Stimulated activated naive CD8-positive, alpha-beta T cell treated with anti-CD3 and anti-CD28 coated beads, Interleukin-15, amount 100 ng/mL, for 72 hours (primary cell): ENCODE measurements at places on chromosomes 4 and X.

DNA sequence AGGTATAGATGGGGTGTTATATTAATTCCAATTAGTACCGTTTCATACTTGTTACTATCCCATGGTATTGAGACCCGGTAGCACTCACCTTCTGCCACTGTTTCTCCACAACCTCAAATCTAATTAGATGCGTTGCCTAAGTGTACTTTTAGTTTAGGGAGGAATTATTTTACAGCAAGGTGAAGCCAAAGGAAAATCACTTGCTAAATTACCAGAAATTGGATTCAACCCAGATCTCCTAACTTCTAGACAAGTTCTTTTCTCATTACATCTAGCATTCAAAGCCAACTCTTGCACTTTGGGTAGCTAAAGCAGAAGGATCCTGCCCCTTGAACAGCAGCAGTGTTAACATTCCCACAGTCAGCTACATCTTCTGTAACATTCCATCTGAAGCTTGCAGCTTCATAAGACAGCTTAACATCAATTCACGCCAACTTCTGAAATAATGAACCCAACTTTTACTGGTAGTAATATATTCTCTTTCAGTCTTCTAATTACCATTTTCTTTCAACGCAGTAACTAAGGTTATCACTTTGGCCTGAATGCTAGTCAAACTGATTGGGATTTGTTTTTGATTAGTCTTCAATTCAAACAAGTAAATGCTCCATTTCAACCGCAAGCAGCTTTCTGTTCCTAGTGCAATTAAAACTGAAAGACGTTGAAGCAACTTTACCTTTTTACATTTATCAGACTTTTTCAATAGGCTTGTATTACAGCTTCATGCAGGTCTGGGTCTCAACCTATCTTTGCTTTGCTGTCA is 934 bp upstream of the SEC31A start:
- no peak for DNase-seq

DNA sequence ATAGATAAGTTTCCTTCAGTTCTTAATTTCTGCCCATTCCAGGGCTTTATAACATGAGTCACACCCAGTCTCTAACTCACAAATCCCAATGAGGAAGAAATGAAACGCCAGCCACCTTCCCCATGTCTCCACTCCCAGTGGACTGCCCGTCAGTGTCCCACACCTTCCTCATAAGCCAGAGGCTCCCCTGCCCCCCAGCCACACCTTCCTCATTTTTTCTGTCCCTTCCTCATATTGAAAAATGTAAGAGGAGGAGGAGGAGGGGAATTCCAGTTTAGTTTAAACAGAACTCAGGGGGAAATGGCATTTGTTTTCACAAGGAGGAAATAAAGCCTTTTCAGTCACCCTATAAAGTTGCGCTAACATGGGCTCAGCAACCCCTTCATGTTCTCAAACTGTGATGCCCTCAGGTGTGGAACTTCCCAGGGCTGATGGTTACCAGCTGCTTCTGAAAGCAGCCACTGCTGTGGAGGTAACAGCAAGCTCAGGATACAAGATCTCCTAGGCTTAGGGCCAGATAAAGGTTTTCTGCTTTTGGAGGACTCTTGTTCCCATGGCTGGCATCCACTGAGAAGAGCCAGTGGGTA is 97.8 kb downstream of the PARM1 start:
- DNase-seq: no peak

DNA sequence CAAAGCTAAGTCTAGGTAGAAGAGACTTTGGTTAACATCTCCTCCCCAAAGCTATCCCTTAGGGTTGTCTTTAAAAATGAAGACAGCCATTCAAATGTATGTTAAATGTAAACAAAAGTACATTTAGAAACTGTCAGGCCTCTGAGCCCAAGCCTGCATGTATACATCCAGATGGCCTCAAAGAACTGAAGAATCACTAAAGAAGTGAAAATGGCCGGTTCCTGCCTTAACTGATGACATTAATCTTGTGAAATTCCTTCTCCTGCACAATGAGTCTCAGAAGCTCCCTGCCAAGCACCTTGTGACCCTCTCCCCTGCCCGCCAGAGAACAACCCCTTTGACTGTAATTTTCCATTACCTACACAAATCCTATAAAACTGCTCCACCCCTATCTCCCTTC is 377.9 kb downstream of the FAM133A start:
- DNase-seq: no peak

- no peak for DNase-seq
Observed at GRCh38 chr4:182212211-182212761, 30.9 kb upstream of the TENM3 start.

- DNase-seq: no peak
Observed at GRCh38 chr4:153645183-153645582, 38.9 kb upstream of the TLR2 start.

- no peak for DNase-seq
Observed at GRCh38 chrX:23332888-23333821, 1.5 kb upstream of the PTCHD1 start.

GRCh38 chrX:86887341-86887740 is 630.3 kb upstream of the KLHL4 start:
- no peak for DNase-seq

DNA sequence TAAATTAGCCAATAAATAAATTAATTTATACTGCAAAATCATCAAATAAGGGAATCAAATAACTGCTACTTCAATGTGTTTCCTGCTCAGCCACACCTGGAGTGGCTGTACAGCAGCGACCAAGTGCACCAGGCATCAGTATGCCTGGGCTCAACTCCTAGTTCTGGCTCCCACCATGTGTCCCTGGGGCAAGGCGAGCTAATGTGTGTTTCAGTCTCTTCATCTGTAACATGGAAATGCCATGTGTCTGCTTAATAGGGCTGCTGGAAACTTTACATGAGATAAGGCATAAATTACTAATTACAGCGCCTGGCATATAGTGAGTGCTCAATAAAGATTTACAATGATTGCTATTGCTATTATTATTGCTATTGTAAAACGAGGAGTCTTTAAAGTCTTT is 109.1 kb upstream of the PDLIM3 start:
- no peak for DNase-seq

DNA sequence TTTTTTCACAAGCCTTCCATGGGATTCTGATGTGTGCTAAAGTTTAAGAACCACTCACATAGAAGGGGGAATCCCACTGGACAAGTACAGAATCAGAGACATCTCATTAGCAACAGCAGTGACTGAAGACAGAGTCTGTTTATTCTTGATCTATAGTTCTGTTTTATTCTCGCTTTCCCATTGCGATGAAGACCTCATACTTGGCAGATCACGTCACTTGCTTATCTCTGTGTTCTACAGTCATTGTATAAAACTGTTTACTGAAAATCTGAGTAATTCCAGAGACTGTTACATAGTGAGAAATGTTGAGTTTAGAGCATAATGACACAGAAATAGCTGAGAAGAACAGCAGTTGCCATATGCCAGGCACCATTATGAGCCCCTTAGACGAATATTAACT is 185.5 kb downstream of the PTTG2 start:
- DNase-seq: no peak

GRCh38 chrX:106331606-106332005 is 163.5 kb downstream of the PWWP3B start:
- no peak for DNase-seq

DNA sequence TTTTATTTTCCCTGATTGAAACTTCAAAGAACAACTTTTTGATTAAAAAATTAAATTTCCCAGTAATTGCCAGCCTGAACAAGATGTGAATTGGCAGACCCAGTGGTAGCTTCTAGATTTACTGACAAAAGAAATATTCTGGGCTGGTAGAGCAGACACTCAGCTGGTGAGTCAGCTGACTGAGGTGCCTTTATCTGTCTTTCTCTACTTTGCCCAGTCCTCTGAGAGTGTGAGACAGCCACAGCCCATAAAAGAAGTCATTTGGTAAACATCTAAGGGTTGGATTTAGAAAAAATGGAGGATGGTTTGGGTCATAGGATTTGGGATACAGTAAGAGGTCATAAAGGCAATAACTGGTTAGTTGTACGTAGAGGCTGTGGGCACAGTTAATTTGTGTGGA is 54.5 kb downstream of the CCSER1 start:
- no peak for DNase-seq

GRCh38 chrX:49934148-49934547 is 11.8 kb downstream of the CLCN5 start:
- no peak for DNase-seq

- DNase-seq: no peak
Observed at GRCh38 chr4:38455092-38455862, 208.7 kb upstream of the KLF3 start.

- no peak for DNase-seq
Observed at GRCh38 chr4:94256144-94256783, 48.6 kb downstream of the SMARCAD1 start.

- no peak for DNase-seq
Observed at GRCh38 chr4:81606801-81607501, 135.2 kb upstream of the RASGEF1B start.

DNA sequence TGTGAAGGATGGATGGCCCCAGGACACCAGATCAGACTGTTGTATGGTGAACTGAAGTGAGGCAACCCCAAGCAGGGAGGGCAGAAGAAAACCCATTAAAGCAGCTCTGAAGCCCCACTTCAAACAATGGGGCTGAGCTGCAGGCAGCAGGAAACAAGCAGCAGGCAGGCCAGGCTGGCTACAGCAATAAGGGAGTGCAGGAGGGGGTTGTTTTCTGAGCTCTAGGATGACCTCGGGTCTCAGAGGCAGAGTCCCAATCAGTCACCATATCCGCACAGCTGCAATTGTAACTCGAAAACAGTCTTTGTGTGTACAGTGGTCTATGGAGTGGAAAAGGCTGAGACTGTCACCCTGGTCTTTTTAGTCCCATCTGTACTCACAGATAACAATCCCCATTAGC is 90.4 kb downstream of the COL4A6 start:
- no peak for DNase-seq

- no peak for DNase-seq
Observed at GRCh38 chr4:24476282-24476681, 108.1 kb downstream of the DHX15 start.

DNA sequence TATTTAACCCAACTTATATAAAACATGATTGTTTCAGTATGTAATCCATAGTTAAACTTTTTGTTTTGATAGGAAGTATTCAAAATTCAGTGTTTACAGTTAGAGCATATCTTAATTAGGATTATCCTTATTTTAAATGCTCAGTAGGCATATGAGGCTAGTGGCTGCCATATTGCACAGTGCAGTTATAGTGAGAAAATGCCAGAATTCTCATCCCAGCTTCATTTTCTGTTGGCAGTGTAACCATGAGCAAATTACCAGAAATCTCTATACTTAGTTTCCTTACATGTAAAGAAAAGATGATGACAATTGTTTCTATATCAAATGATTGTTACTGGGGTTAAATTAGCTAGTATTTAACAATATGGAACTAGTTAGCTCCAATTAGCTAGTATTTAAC is 265.8 kb downstream of the ARAP2 start:
- no peak for DNase-seq

DNA sequence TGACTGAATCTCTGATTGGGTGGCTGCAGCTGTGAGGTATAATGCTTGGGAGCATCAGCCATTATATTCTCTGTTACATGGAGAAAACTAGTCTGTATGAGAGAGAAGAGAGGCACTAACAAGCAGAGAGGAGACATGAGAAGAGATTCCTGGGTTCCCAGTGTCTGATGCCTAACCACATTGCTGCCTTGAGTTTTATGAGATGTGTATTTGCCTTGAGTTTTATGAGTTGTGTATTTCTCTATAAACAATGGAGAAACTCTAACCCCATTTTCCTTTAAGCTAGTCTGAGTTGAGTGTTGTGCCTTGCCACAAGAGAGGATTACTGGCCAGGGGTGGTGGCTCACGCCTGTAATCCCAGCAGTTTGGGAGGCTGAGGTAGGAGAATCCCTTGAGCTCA is 208.1 kb downstream of the BCOR start:
- DNase-seq: no peak

DNA sequence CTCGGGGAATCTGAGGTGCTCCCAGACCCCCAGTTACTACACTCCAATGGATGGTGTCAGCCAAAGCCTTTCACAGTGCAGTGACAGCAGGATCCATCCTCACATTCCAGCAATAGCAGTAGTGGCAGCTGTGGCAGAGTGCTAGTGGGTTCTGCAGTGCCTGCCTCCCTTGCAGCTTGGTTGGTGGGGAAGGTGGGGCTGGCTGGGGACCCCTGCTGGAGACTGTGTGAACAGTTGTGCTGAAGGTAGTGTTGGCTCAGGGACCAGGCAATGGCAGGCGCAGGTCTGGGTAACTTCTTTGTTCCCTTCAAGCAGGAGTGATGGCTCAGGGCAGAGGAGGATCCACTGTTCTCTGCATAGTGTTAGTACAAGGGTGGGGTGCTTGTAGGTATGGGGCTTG is 343.7 kb upstream of the TRAM1L1 start:
- no peak for DNase-seq

- DNase-seq: no peak
Observed at GRCh38 chr4:7621252-7622035, 186.7 kb upstream of the PSAPL1 start.

- DNase-seq: no peak
Observed at GRCh38 chr4:176708771-176709311, 83.9 kb downstream of the VEGFC start.

DNA sequence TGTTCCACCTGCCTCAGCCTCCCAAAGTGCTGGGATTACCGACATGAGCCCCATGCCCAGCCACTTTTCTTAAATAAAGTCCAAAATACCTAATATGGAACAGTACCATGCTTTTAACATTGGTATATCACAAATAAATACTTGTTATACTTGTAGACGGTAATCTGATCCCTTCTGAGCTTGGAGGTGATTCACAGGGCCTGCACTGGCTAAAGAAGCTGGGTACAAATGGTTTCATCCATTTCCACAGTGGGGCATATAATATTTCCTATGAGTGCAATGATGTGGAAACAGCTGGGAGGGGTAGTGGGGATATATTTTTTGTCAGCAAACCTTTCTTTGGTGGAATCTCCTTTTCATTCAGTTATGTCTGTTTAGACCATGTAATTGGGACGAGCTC is 35.8 kb downstream of the PLK4 start:
- no peak for DNase-seq

DNA sequence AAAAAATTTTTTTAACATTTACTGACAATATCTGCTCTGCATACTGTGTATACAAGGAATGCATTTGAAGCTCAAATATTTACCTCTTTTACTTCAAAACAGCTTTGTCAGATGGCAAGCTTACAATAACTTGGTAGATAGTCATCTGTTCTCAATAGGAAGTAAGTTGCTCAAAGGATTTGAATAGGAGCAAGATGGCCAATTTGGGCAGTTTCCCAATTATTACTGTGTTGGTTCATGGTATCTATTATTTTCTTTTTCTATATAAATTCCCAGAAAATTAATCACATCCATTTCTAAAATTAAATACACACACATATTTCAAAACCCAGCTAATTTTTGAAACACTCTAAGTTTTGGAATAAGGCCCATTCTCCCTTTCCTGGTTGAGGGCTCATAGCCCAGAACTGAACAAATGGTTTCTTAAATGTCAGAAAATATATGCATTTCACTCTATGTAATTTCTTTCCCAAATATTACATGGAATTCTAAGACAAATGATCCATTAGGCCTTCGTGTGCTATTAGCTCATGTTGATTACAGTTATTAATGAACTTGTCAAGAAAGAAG is 60.2 kb upstream of the BLTP1 start:
- DNase-seq: no peak

GRCh38 chrX:109934434-109934833 is 68.5 kb upstream of the TMEM164 start:
- DNase-seq: no peak
